ENCODE measurements at places on chromosomes 12 and 14. TPM values are rescaled to one million over a fixed set of nuclear protein-coding genes. Genes with fewer than 3 reads are reported as not detected.

MUCL1 gene
- not detected for total RNA-seq

IKZF4 gene
- 20.0 TPM for total RNA-seq

PTGER2 gene
- total RNA-seq: 158 TPM

RD3L gene
- total RNA-seq: not detected

FAM222A gene
- 0.60 TPM for total RNA-seq

KCNK10 gene
- total RNA-seq: not detected

ANKRD33 gene
- total RNA-seq: not detected

IGF1 gene
- total RNA-seq: 0.10 TPM

SDSL gene
- not detected for total RNA-seq

FGD6 gene
- total RNA-seq: 0.60 TPM

NRL gene
- total RNA-seq: 3.0 TPM

RPGRIP1 gene
- not detected for total RNA-seq

TSPAN19 gene
- not detected for total RNA-seq

INF2 gene
- 216 TPM for total RNA-seq

MYH6 gene
- total RNA-seq: not detected

EIF2B2 gene
- 45.5 TPM for total RNA-seq

CIROP gene
- total RNA-seq: not detected

ACAD10 gene
- 31.4 TPM for total RNA-seq

SDS gene
- total RNA-seq: not detected

INHBC gene
- not detected for total RNA-seq

LYZ gene
- total RNA-seq: 0.14 TPM

SSPN gene
- total RNA-seq: not detected

TAS2R13 gene
- 0.48 TPM for total RNA-seq

SERPINA9 gene
- not detected for total RNA-seq

RNASE4 gene
- 0.41 TPM for total RNA-seq

TDRD9 gene
- 0.05 TPM for total RNA-seq

MRPL52 gene
- 100 TPM for total RNA-seq

ACOT4 gene
- total RNA-seq: 1.1 TPM

E2F7 gene
- 17.8 TPM for total RNA-seq

NABP2 gene
- total RNA-seq: 41.8 TPM

ITGB7 gene
- 487 TPM for total RNA-seq

PDE3A gene
- total RNA-seq: not detected

AQP6 gene
- total RNA-seq: not detected

Measured in activated naive CD4-positive, alpha-beta T cell treated with anti-CD3 and anti-CD28 coated beads, Interleukin-2, amount 10 ng/mL, durations not matched to agents 5 hours and 36 hours (primary cell).